ENCODE measurements at places on chromosomes 6 and 20.

GRCh38 chr6:35587167-35587566 is 74.5 kb upstream of the TULP1 start:
- peak; percentile 19 for DNase-seq

DNA sequence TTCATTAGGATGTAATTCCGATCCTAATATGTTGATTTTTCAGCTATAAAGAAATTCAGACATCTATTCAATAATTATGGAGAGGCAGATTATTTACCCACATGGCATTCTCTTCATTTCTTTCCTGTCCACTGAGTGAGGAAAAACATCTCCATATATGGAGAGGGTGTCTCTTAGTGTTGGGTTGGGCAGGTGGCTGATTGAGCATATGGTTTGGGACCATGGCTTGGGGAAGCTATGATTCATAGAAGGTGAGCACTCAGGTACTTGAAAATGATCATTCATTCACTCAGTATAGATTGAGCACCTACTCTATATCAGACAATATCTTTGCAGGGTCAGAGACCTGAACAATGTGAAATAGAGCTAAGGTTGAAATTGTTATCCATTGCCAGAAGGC is 41.3 kb upstream of the IL20RA start:
- no peak for DNase-seq

GRCh38 chr20:15692570-15692969 is 880.7 kb downstream of the KIF16B start:
- DNase-seq = peak; percentile 4

- DNase-seq = no peak
Measured at GRCh38 chr6:137884149-137884909, 17.3 kb downstream of the TNFAIP3 start.

GRCh38 chr6:11128608-11129007 is 17.1 kb upstream of the ERVFRD-1 start:
- no peak for DNase-seq

DNA sequence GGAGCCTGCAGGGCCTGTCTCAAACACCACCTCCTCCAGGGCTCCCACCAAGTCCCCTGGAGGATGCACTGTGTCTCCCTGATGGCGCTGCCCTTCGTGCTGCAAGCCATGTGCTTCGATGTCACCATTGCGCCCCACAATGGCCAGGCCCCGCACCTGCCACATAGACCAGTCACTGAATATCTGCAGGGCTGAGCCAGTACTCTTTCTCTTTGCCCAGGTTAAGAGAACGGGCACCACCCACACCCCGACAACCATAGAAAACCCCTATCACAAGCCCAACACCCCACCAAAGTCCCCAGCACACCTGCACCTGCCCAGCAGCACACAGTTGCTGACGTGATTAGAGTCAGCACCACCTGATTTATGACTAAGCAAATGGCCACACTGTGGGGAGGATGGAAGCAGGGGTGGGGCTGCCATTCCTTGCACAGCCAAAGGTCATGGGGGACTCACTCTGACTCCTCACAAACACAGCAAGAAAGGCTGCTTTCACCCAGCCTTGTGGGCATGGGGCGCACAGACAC is 104.3 kb downstream of the SLC23A2 start:
- DNase-seq = no peak

DNA sequence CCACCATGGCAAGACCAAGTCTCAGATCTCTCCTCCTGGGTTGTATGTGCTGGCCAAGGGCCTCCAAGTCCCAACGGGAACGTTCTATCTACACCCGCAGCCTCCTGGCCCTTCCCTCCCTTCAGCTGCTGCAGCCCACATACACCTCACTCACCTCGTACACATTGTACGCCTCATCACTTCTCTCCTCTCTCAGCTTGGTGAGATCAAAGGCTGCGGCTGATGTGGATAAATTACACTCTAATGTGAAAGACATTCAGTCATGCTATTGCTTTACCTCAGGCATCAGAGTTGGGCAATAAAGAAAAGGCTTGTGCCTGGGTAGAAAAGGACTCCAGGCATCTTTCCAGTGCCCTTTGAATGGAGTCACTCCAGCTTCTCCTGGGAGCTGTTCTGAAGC is 135.3 kb upstream of the FOXQ1 start:
- no peak for DNase-seq
